ENCODE measurements at places on chromosomes 5 and 9.

DNA sequence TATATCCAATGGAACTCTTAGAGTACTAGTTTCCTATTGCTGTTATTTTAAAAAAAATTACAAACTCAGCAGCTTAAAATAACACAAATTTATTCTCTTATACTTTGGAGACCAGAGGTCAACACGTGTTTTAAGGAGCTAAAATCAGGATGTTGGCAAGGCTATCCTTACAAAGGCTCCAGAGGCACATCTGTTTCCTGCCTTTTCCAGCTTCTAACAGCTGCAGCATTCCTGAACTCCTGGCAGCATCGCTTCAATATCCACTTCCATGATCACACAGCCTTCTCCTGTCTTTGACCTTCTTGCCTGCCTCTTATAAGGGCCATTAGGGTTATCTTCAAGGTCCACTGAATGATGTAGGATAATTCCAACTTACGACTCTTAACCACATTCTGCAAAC, 92.2 kb upstream of the CCNG1 start:
- ATAC-seq, result no peak

DNA sequence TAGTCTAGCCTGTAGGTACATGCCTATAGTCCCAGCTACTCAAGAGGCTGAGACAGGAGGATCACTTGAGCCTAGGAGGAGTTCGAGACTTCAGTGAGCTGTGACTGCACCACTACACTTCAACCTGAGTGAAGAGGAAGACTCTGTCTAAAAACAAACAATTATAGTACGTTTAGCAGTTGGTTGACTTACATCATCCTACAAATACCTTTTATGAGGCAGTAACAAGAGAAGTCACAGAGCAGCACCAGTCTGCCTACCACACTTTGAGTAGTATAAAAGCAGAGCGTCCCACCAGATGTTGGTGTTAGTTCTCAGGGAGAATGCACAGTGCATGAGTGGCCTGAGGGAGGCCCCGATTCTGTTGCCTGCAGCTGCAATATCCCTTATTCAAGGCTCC, 16.1 kb downstream of the ZFR start:
- ATAC-seq, result no peak

DNA sequence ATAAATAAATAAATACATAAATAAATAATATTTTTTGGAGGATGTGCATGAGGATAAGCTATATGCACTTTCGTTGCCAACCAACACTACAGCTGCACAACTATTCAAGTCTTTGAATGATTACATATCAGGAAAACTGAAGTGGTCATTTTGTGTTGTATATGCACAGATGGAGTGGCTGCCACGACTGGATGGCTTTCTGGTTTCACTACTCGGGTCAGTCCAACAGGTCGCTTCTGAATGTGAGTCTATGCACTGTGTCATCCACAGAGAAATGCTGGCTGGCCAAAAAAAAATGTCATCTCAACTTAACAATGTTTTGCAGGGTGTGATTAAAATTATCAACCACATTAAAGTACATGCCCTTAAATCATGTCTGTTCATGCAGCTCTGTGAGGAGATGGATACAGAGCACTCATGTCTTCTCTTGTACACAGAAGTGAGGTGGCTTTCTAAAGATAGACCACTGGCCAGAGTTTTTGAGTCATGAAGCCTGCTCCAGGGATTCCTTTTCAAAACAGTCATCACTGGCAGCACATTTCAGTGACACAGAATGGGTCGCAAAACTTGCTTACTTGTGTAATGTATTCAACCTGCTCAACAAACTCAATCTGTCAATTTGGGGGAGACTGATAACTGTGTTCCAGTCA, 589.8 kb upstream of the CYLC2 start:
- no peak for ATAC-seq

GRCh38 chr5:142215915-142216681, 107.5 kb downstream of the NDFIP1 start:
- peak; percentile 58 for ATAC-seq

- ATAC-seq, result no peak
Observed at GRCh38 chr5:142219146-142219545, 105.7 kb downstream of the SPRY4 start.

- no peak for ATAC-seq
Observed at GRCh38 chr9:15499139-15499538, 11.6 kb downstream of the PSIP1 start.

GRCh38 chr5:156356238-156356637, 29.3 kb downstream of the SGCD start:
- no peak for ATAC-seq

DNA sequence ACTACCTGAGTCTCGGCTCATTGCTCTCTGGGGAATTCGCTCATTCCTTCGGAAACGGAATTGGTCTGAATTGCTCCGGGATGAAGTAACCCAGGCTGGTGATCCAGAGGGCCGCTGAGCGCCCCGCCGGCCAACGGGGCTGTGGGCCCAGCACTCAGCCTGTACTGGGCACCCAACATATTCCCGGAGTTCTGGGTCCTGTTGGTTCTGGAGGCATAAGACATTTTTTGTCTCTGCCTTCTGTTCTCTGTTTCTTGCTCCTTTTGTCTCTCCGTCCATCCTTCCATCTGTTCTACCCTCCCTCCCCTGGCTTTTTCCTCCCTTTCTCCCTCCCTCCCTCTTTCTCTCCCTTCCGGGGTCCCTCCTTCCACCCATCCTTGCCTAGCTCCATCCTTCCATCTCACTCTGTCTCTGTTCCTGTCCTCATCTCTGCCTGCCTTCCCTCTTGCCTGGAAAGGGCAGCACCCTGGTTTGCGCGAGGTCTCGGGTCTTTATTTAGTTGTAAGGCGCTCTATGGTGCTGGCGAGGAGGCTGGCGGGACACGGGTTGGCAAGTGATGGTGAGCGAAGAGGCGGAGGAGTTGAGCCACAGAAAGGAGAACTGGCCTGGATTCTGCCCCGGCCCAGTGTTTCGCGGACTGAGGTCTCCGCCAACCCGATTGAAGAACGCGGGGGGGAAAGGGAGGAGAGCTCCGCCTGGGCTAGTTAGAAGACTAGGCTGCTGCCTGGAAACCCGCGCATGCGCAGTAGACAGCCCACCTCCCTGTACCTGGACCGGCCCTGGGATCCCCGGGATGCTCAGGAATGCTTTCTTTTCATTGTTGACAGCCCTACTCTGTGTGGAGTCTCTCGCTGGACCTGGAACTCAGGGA, 1468.0 kb downstream of the FOXD4L5 start:
- peak; percentile 95 for ATAC-seq

DNA sequence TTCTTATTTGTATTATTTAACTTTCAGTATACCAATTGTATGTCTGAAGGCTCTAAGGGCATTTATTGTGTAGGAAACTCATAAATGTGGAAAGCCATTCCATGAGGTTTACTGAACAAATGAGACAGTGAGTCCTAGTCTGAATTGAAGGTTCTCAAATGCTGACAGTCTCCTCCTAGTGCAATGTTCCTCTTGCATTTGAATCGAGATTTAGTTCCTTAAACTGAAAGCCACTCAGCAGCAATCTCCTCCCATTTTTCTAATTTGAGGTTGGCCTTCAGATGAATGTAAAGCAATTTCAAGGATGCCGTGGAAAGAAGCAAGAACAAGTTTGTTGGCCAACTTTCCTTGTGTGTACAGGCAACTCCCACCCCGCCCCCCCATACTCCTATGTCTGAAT, 493.2 kb upstream of the KLF4 start:
- no peak for ATAC-seq

DNA sequence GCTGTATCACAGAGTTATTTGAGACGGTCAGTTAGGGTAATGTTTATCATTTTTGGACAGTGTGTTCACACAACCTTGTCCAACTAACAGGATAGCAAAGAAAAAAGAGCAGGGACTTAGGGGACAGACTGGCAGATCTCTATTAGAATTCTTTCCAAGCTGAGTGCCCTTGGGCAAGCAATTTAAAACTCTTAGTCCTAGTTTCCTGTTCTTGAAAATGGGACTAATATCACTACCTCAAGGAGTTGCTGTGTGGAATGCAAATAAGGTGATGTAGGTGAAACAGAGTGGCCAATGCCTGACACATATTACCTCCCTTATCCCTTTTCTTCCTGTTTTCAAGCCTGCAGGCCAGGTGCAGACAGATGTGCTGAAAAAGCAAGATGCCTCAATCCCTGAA, 186.7 kb downstream of the PAPPA start:
- no peak for ATAC-seq

DNA sequence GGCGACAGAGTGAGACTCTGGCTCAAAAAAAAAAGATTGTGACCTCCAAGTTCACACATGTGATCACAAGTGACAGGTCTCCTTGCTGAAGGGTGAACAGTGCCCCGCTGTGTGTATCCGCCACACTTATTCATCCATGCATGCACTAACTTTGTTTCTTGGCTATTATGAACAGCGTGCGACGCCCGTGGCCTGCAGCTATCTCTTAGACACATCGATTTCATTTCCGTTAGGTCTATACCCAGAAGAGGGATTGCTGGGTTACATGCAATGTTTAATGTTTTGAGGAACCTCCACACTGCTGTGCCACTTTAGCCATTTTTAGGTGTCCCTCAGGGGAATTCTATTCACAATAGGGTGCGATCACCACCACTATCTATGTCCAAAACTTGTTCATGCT, 12.1 kb upstream of the EGFL7 start:
- ATAC-seq, result no peak

DNA sequence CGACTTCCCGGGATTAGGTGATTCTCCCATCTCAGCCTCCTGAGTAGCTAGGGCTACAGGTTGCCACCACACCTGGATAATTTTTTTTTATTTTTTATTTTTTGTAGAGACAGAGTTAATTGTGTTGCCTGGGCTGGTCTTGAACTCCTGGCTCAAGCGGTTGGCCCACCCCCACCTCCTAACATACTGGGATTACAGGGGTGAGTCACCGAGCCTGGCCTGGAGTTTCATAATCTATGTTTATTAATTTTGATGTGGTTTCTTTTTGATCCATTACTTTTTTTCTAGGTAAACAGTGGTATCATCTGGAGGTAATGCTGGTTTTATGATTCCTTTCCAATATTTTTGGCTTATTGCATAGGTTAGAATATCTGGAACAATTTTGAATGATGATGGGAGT, 54.2 kb downstream of the KIAA1958 start:
- ATAC-seq, result no peak

GRCh38 chr9:37667706-37668105, 17.0 kb downstream of the FRMPD1 start:
- ATAC-seq, result no peak

DNA sequence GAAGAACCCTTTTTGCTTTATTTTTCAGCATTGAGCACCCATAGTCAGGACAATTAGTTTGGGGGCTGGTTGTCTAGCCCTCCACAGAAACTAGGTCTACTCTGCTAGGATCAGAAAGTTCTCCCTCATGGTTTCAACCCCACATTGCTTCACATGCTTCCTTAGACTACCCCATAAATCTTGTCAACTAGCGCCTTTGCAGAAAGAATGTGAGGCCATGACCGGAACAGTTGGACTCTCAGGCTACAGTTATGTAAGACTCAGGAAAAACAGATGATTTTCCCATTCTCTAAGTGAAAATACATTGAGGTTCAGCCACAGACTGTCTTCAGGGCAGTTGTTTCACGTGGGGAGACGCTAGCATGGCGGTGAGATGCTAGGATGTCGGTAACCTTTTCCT, 255.6 kb downstream of the NR3C1 start:
- no peak for ATAC-seq

DNA sequence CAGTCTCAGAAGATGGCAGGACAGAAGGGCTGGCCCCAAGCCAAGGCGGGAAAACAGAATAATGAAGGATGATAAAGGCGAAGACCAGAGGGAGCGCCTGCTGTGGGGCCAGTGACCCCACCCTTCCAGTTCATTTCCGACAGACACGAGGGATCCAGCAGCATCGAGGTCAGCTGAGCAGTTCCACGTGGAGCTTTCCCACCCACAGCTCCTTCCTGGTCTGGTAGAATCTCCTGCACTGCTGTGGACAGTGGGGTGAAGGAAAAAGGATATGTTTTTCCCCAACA, 265.9 kb upstream of the VLDLR start:
- ATAC-seq, result no peak

GRCh38 chr5:135564331-135564730, 14.5 kb downstream of the CXCL14 start:
- no peak for ATAC-seq

DNA sequence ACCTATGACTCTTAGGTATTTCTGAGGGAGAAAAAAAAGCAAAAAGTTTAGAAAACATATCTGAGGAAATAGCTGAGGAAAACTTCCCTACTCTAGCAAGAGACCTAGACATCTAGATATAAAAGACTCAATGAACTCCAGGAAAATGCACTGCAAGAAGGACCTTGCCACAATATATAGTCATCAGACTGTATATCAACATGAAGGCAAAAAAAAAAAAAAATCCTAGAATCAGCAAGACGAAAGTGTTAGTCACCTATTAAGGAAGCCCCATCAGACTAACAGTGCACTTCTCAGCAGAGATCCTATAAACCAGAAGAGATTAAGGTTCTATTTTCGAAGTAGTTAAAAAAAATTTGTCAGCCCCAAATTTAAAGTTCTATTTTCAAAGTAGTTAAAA, 166.2 kb downstream of the TMEM38B start:
- ATAC-seq, result no peak

GRCh38 chr9:20353931-20354652, 268.2 kb downstream of the MLLT3 start:
- no peak for ATAC-seq

DNA sequence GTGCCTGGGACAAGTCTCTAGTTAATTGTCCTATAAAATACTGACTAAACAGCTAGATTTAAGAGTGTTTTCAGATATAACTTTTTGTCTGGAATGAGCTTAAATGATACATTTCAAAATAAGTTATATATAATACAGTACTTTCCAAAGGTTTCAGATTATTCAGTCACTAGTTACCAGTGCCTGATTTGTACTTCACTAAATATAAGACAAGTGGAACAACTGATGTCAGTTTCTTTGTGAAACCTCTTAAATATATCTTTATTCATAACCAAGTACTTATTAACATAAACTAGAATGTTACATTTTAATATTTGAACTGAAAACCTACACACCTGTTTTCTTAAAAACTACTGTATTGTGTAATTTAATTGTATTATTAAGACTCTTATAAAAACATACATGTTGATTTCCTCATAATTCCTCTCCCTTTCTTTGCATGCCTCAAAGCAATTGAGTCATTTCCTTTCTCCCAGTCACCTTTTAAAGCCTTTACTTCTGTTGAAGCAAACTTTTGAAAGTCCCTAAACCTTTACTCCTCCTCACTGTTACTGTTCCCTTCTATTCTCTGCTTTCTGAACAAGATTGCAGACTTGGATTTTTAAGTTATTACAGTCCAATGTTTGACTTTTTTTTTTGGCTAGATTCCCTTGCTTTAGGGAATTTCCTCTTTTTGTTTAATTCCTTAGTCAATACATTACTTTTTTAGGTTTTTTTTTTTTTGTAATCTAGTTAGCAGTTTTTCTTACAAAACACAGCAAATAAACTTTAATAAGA, 8.7 kb upstream of the SEMA6A start:
- ATAC-seq, result peak; percentile 77

- ATAC-seq, result no peak
Observed at GRCh38 chr9:117234103-117234502, 180.8 kb downstream of the ASTN2 start.

DNA sequence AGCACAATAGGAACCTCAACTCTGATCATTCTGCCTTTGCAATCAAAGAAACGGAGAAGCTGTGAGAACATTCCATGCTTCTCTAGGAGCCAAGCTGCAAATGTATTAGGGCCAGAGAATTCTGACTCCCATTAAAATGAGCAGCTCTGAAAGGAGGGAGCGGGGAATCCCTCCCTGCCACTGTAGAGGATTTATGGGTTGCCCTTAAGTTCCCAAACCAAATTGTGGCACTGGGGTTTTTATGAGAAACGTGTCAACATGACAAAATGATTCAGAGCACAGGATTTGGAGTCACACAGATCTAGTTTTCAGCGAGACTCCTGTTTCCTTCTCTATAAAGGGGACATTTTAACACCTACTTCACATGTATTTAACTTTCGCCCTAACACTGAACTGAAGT, 1.8 kb downstream of the IL6ST start:
- ATAC-seq, result no peak

GRCh38 chr9:111953444-111953843, 56.8 kb downstream of the UGCG start:
- ATAC-seq, result no peak
